ENCODE measurements at places on chromosomes 3 and 15.

DNA sequence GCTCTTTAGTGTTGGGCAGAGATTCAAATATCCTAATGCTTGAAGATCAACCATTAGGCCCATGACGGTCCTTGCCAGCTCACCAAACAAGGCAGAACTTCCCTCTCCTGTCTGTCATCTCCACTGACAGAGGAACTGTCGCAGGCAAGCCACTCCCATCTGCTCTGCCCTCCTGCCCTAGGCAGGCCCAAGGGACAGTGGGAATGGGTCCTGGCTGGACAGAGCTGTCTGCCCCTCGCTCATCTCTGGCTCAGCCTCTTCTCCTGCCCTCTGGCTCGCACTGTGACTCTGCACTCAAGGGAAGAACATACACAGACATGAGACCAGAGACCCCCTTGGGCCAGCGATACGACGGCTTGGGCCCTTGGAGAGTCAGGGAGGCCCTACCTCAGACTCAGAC is 7.6 kb upstream of the MUSTN1 start:
- DNase-seq, result no peak

DNA sequence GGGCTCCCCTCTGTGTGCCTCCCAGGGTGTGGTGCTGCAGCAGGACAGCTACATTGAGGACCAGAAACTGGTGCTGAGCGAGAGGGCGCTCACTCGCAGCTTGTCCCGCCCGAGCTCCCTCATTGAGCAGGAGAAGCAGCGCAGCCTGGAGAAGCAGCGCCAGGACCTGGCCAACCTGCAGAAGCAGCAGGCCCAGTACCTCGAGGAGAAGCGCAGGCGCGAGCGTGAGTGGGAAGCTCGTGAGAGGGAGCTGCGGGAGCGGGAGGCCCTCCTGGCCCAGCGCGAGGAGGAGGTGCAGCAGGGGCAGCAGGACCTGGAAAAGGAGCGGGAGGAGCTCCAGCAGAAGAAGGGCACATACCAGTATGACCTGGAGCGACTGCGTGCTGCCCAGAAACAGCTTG is 53.7 kb downstream of the KLHL25 start:
- DNase-seq, result no peak

DNA sequence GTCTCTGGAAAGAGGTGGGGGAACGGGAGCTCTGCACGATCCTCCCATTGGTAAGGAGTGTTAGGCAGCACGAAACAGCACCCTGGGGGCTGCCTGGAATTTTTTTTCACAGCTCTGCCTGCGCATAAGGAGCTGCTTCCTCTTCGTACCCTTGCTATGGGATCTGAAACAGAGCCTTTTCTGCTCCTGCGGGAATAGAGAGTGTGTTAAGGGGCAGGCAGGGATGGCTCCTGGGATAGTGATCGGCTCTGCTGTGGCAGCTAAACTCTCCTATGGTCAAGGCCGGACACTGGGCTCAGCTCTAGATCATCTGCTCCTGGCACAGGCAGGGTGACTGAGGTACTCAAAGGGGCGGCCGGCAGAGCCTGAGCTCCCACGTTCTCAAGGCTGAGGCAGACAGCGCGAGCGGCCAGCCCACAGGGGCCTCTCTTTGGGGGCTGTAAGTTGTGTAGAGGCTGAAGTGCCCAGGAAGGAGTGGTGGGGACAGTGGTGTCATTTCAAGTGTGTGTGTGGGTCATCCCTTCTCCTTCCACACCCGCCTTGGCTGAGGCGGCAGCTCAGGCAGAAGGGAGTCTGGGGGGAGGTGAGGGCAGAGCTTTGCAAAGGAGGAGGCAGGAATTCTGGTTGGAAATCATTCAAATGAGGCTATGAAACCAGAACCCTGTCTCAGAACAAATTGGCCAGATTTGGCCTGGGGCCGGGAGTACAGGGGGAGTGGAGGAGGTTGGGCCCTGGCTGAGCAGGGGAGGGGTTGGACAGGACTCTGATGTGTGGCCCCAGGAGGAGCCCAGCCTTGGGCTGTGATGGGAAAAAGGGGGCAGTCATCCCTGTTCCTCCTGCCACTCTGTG is 31.0 kb downstream of the EPHB3 start:
- no peak for DNase-seq

GRCh38 chr3:52679199-52679538 is 6.5 kb downstream of the PBRM1 start:
- DNase-seq, result no peak

GRCh38 chr15:88032787-88033186 is 223.8 kb downstream of the NTRK3 start:
- no peak for DNase-seq
